ENCODE measurements at places on chromosomes 12 and 14.
A peak's percentile ranks its signal among the peaks of the same experiment; 100 is the strongest.

DNA sequence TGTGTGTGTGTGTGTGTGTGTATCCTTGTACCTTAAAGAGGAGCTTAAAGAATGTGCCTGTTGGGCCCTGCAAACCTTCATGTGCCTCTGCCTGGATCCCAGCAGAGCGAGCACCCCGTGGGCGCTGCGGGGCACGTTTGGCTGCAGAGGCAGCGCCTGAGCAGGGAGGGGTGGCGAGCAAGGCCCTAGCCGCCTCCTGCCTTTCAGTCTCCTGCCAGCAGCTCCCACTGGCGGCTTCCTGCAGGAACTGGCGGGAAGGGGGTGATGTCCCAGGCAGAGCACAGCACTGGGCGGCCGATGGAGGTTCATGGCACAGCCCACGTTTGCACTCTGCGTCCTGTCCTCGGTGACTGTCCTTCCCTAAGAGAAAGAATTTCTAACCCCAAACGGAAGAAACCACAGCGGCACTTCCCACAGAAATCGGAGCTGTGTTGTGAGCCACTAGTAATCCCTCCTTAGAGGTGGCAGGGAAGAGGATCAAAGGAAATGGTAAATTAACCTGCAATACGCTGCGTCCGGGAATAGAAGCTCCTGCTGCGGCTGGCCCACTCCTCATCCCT lies 19.8 kb downstream of the ZBTB42 start:
- no peak for DNase-seq

DNA sequence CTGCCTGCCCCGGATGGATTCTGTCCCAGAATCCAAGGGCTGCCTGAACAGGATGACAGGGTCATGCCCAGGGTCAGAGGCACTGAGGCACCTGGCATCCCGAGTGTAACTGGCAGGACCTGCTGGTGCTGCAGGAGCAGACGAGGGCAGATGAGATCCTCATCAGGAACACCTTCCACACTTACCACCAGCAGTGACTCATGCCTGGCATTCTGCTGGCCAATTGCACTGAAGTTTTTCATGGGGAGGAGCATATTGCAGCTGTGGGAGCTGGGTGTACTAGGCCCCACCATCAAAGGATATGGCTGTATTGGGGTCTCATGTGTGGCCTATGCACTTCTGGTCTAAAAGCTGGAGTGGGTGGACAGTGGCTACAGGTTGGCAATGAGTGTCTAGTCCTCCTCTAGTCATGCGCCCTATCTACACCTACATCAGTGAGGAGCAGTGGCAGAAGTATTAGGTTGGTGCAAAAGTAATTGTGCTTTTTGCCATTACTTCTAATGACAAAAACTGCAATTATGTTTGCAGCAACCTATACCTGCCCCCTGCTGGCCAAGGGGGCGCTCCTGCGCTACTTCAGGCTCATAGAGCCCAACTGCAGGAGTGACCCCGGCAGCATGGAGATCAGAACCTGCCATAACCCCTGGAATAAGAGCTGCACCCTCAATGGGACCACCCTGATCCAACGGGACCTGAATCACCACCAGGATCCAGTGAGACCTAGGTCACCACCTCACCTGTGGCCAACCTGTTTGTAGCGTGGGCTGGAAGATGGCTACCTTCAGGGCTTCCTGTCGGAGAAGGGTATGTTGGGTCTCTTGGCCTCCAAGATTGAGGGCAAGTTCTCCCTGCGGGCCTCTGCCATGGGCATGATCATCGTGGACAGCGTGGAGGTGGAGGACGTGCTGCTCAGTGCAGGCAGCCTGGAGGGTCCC lies 8.0 kb upstream of the C12orf42 start:
- DNase-seq = no peak

GRCh38 chr14:97185186-97185585 lies 388.0 kb downstream of the VRK1 start:
- no peak for DNase-seq

DNA sequence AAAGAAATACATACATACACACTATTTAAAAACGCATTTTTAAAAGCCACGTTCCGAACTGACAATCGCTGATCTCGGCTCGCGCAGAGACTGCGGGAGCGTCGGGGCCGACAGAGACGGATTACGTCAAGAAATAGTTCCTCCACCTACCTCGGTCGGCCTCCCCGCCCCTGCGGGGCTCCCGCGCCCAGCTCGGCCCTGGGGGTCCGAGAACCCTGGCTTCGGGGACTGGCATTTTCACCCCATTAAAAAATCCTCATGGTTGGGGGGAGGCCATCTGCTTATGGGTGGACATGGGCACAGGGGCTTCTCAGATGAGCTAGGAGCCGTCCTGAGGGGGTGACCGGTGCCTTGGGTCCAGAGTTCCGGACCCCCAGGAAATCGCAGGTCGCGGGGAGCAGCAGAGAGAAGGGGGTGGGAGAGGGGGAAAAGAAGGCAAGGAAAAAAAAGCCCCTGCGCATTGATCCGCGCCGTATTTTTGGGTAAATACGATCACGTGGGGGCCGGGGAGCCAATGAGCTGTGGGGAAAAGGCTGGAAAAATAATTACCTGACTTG lies 324 bp upstream of the HOXC9 start:
- DNase-seq = peak; percentile 96

- DNase-seq = no peak
Measured at GRCh38 chr14:50377550-50378085, 19.1 kb downstream of the CDKL1 start.

All from lower leg skin (tissue), 4 donors.